ENCODE measurements at places on chromosomes 1 and 21.
A peak's percentile ranks its signal among the peaks of the same experiment; 100 is the strongest.

GRCh38 chr1:29754573-29755375, 518.5 kb downstream of the PTPRU start:
- DNase-seq: no peak

- no peak for DNase-seq
Observed at GRCh38 chr21:41739011-41739410, 27.8 kb downstream of the RIPK4 start.

- no peak for DNase-seq
Observed at GRCh38 chr1:8283058-8283884, 34.6 kb upstream of the SLC45A1 start.

GRCh38 chr1:59442492-59442891, 145.6 kb downstream of the FGGY start:
- DNase-seq: no peak

- DNase-seq: no peak
Observed at GRCh38 chr1:216836316-216836715, 113.1 kb upstream of the ESRRG start.

- DNase-seq: no peak
Observed at GRCh38 chr1:19426294-19427086, 58.8 kb downstream of the CAPZB start.

- peak; percentile 16 for DNase-seq
Observed at GRCh38 chr1:42690477-42691156, 8.4 kb downstream of the YBX1 start.

DNA sequence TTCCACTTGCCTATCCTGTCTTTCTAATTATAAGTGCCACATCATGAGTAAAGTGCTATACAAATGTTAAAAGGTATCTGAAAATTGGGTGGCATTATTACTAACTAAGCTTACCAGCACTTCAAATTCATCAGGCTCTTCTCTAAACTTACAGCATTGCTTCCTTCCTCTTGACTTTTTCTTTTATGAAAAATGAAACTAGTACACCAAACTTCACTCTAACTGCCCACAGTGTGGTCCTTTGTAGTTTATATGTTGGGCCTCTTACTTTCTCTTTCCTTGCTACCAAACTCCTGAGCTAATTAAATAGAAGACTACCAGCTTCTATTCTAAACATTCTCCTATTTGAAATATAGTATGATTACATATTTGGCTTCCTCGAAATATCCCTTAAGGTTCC, 81.8 kb downstream of the NOTCH2 start:
- DNase-seq: no peak

- no peak for DNase-seq
Observed at GRCh38 chr1:77643456-77643855, 39.0 kb downstream of the ZZZ3 start.

DNA sequence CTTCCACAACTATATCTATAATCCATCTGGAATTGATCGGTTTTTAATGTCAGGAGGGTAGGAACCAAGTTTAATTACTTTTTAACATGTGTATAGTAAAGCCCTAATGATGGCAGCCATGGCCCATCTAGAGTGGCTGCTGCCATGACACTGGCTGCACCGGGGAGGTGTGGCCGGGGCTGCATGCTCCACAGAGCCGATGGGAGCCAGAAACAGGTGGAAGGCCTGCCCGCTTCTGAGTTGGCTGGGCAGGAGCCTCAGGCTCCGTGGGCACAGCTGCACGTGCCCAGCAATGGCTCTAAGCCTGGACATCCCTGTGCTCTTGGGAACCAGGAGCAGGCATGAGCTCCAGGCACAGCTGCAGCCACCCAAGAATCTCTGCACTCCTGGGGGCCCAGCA, 73.0 kb downstream of the GBP6 start:
- DNase-seq: no peak

GRCh38 chr1:62389531-62389930, 47.3 kb upstream of the USP1 start:
- no peak for DNase-seq

DNA sequence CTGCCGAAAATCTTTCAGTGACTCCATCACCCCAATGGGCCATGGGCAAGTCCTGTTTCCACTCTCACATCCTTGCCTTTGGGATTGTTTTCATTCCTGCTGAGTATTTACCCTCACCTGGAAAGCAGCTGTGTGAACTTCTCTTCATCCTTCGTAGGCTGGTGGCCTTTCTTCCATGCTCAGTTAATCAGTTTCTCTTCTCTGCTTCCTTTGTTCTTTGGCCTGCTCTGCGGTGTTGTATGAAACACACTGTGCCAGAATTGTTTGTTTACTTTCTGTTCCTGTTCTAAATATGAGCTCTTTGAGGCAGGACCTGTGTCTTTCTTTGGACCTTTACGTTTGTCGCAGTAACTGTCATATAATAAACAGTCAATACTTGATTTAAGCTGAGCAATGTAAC, 48.6 kb downstream of the ITSN1 start:
- no peak for DNase-seq

- DNase-seq: no peak
Observed at GRCh38 chr1:92487078-92487605, 417 bp upstream of the GFI1 start.

GRCh38 chr1:147579532-147579931, 38.2 kb downstream of the BCL9 start:
- DNase-seq: no peak

DNA sequence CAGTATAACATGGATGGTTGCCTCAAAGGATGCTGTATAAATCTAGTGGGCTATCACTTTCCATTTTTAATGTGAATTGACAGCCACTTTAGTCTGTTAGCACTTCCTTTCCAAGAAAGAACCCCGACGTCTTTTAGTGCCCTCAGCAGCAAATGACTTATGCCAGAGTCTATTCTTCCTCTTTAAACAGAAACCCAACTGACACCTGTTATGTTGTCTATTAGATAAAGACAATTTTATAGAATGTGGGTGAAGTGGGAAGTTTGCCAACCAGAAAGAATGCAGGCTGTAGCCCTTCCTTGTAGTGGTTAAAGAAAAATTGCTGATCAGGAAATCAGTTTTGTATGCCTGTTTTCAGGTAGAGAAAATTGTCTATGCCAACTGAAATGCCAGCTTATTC, 344.9 kb downstream of the ZNF326 start:
- peak; percentile 29 for DNase-seq

- DNase-seq: no peak
Observed at GRCh38 chr1:42952303-42953001, 6.2 kb downstream of the SLC2A1 start.

DNA sequence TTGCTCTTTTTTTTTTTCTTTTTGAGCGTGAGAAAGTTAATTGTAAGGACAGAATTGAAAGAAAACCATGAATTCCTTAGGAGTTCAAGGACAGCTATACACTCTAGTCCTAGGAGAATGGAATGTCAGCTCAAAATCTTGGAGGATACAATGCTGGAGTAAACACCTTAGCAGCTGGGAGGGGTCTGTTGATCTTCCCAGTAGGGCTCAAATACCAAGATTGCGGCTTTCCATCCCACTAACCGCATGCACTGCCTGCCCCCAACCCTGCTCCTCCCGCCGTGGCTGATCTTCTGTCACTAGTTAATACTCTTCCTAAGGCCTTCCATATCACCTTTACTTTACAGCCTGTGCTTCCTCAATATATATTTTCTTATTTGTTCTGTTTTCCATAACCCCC, 2.6 kb upstream of the PDC start:
- no peak for DNase-seq

DNA sequence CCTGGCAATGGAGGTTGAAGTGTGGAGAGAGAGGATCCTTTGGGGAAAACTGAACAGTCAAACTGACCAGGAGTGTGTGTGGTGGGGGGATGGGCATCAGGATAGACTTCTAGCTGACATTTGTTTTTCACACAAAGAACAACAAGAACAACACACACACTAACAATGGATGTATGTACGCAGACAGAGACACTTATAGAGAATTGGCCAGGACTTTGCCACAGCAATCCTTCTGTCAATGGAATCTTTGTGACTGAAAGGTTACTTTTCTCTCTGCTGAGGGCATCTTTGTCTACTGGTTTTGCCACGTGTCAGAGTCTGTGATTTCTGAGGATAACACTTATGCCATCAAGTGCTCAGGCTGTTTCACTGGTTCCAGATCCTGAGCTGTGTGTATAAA, 12.4 kb upstream of the FCGR2A start:
- no peak for DNase-seq

DNA sequence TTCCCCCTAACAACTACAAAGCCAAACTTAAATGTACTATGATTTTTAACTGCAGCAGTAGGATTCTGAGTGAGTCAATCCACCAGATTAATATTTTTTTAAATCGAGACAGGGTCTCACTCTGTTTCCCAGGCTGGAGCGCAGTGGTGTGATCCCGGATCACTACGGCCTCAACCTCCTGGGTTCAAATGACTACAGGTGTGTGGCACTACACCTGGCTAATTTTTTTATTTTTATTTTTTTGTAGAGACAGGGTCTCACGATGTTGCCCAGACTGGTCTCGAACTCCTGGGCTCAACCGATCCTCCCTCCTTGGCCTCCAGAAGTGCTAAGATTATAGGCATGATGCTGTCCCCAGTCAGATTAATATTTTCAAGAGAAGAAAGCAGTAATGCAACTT, 88.1 kb downstream of the SLC45A1 start:
- DNase-seq: no peak

GRCh38 chr1:5728663-5729355, 263.4 kb downstream of the NPHP4 start:
- no peak for DNase-seq

- no peak for DNase-seq
Observed at GRCh38 chr1:189673217-189673616, 804.4 kb downstream of the BRINP3 start.

- DNase-seq: no peak
Observed at GRCh38 chr21:44708213-44708865, 3.0 kb downstream of the TSPEAR start.

GRCh38 chr1:230270185-230270558, 156.0 kb downstream of the PGBD5 start:
- DNase-seq: no peak

DNA sequence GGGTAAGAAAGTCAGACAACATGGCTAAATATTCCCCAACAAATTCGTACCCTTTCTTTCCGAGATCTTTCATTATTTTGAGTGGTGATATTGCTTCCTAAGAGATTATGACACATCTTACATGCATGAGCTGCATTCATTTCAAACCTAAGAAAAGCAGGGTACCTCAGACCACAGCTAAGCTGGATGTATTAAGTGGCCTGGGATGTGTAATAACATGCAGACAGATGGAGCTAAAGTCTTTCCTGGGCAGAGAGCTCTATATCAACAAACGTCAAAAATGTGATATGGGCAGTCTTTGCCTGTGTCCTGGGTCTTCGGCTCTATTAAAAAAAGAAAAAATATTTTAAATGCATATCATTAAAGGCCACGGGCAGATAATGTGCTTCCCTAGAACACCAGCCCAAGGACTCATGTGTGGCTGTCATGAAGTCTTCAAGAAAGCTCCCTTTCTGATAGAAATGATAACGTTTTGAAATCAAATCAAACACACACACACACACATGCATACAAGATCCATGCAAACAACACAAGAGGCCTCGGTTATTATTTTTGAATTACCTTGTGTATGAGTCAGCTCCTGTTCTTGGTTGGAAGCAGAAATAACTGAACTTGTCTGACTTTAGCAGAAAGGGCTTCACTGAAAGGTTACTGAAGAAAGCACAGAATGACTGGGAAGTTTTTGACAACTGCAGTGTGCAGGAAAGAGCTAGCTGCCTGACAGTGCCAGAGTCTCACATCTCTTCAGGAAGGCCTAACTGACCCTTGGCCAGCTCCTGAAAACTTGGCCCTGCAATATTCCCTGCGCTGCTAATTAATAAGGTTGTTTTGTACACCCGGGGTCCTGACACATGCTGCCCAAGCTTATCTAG, 231.2 kb downstream of the DSCAM start:
- peak; percentile 88 for DNase-seq

- DNase-seq: no peak
Observed at GRCh38 chr1:58765006-58765405, 18.8 kb downstream of the JUN start.

DNA sequence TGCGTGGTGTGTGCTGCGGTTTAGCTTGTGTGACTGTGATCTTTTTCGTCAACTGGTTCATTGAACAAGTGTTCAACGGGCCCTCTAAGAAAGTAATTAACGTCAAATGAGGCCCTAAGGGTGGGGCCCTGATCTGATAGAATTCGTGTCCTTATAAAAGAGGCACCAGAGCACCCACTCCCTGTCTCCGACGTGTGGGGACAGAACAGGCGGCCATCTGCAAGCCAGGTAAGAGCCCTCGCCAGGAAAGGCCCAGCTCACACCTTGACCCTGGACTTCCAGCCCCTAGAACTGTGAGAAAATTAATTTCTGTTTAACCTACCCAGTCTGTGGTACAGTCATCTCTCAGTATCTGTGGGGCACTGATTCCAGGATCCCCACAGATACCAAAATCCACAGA, 20.4 kb upstream of the SAMD11 start:
- DNase-seq: no peak

DNA sequence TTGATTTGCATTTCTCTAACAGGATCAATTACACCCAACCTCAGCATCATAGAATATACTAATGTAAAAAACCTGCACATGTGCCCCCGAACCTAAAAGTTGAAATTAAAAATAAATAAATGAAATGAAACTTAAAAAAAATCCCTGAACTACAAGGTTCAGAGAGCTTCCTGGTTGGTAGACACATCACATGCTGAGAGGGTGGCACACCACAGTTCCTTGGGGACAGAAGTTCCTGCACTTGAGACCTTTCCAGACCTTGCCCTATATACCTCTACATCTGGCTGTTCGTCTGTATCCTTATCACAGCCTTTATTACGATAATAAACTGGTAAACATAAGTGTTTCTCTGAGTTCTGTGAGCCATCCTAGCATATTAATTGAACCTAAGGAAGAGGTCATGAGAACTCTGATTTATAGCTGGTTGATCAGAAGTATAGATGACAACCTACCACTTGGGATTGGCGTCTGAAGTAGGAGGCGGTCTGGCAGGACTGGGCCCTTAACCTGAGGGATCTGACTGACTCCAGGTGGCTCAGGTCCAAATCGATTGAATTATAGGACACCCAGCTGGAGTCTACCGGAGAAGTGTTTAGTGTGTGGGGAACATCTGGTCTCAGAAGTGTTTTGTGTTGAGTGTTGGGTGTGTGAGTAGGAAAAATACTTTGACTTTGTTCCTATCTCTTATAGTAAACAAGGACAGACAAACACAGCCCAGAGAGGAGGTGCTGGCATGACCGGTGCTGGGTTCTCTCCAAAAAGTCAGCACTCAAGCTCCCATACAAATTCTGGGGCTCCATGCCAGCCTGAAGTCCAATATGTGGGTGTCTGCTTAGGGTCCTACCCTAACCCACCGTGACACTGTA, 19.0 kb downstream of the C1orf115 start:
- DNase-seq: no peak

- no peak for DNase-seq
Observed at GRCh38 chr1:225572422-225572821, 80.5 kb downstream of the ENAH start.

- no peak for DNase-seq
Observed at GRCh38 chr21:39108291-39109162, 74.7 kb downstream of the PSMG1 start.

GRCh38 chr21:40402884-40403582, 443.9 kb downstream of the DSCAM start:
- no peak for DNase-seq

GRCh38 chr1:187718527-187718926, 889.8 kb downstream of the PLA2G4A start:
- no peak for DNase-seq

GRCh38 chr1:99710994-99711393, 55.4 kb downstream of the FRRS1 start:
- DNase-seq: no peak
